ENCODE measurements at places on chromosomes 4 and X. TPM values are rescaled to one million over a fixed set of nuclear protein-coding genes. Genes with fewer than 3 reads are reported as not detected.

DNA sequence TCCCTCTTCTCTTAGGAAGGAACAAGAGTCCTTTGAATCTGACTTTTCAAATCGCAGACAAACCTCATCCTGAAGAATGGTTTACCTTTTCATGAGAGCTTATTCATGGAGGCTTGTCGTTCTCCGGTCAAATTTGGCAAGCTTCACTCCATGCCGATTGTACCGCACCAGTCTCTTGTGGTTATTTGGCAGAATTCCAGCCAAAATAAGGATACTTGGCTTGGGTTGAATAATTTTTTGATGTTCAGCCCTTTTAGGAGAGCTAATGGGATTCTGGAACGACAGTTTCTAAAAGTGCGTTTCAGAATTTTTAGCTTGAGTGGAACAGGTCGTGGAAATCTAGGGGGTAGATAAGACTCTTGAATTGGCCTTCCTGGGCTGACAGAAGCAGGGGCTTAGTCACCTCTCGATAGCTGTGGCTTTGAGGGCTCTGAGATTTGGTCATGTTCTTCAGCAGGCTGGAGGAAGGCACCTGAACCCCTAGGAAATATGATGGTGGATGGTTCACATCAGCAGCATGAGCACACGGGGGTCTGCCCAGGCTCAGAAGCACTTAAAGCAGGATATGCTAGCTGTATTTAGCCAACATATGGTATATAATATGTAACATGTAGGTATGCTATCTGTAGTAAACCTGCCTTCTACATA, 1.5 kb downstream of the KLHL2 start:
- DNase-seq: peak; percentile 69

DNA sequence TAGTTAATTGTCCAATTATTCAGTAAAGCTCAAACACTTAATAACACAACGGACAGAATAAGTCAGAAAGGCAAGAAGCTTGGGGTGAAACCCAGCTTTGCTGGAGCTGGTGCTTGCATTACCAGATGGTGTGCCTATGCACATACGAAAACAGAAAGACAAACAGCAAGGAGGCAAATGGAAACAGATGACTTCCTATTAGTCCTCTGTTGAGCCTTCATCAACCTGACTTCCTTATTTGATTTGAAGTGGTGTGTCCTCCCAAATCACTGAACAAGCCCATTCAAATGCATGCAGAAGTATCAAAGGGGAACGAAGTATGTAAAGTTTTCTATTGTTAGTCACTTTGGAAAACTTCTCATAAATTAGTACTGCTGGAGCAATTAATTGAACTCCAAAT, 166.2 kb downstream of the ATP10D start:
- DNase-seq: no peak

DNA sequence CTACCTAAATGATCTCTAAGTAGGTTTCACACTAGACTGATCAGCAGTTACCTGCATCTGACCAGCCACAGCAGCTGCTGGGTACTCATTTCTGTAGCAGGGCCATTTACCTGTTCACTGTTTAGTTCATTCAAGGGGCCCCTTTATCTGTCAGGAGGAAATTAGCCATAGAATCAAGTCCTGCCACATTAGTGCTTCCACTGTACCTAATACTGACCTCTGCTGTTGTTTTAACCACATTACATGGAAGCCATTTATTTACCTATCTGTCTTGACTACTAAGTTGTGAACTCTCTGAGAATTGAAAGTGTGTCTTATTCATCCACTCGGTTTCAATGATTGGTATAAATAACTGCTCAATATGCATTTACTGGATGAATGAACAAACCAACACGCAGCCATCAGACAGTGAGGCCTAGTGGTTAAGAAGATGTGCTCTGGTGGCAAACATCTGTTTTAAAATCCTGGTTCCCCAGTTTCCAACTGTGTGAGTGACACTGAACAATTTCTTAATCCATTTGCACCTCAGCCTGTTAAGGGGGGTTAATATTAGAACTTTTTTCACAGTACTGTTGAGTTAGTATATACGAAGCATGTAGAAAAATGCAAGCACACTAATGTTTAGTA, 30.0 kb upstream of the ANXA5 start:
- peak; percentile 26 for DNase-seq

- DNase-seq: no peak
These were observed 63.8 kb downstream of the ARFIP1 start for GRCh38 chr4:152843481-152844090.

- DNase-seq: no peak
These were observed 77.0 kb upstream of the STX18 start for GRCh38 chr4:4618847-4619246.

- DNase-seq: no peak
These were observed 33.0 kb downstream of the GALNTL6 start for GRCh38 chr4:171846232-171846631.

YIPF7 gene
- not detected for total RNA-seq

FGF2 gene
- 69.2 TPM for total RNA-seq

ITIH6 gene
- total RNA-seq: not detected
